ENCODE measurements at places on chromosomes 16 and 17.

- DNase-seq, result peak; percentile 41
These were observed 170.1 kb upstream of the CDH13 start for GRCh38 chr16:82456683-82457082.

- no peak for DNase-seq
These were observed 42.0 kb upstream of the KSR1 start for GRCh38 chr17:27414271-27414670.

GRCh38 chr16:81899601-81900000 lies 111.7 kb downstream of the SDR42E1 start:
- DNase-seq, result no peak

GRCh38 chr17:71511266-71511995 lies 609.4 kb upstream of the SOX9 start:
- no peak for DNase-seq

- no peak for DNase-seq
These were observed 9.5 kb downstream of the MYCBPAP start for GRCh38 chr17:50517504-50518383.

GRCh38 chr17:81267390-81268067 lies 27.6 kb downstream of the SLC38A10 start:
- DNase-seq, result no peak

DNA sequence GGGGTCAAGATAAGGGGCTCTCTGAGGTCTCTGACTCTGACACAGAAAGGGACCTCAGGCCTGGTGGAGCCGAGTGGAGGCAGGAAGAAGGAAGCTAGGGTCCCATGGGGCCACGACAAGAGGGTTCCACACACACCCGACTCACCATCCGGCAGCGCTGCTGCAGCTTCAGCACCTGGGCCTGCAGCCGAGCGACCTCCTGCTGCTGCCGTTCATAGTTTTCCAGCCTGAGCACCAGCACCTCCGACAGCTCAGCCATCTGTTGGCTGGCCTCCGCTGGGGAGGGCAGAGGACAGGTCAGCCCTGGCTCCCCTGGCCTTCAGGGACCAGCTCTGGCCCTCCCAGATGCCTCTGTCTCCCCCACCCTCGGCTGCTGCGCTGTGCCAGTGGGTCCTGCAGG lies 6.4 kb downstream of the HAP1 start:
- DNase-seq, result no peak

- DNase-seq, result no peak
These were observed 21.8 kb downstream of the ACSM1 start for GRCh38 chr16:20675488-20676267.

- DNase-seq, result no peak
These were observed 8.7 kb downstream of the DEF8 start for GRCh38 chr16:89957216-89957785.

DNA sequence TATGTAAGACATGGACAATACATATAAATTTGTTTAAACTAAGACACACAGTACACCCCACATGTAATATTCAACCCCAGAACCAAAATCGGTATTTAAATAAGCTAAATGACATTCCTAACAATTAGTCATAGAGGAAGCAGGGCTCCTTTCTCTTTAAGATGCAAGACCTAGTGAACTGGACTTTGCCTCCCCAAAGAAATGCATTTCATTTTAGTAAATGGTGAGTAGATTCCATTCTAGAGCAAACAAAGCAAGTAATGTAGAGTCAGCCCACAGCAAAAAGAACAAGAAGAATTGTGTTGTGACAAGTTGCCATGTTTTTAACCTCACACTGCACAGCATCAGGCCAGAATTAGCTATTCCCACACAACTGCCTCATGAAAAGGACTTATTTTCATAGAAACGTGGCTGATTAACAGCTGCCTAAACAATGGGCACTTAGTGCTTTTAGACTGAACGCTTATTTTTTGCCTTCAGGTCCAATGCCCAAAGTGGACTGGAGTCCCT lies 14.4 kb downstream of the DNAJC7 start:
- DNase-seq, result no peak

- no peak for DNase-seq
These were observed 9.6 kb upstream of the UBTF start for GRCh38 chr17:44229090-44229489.

DNA sequence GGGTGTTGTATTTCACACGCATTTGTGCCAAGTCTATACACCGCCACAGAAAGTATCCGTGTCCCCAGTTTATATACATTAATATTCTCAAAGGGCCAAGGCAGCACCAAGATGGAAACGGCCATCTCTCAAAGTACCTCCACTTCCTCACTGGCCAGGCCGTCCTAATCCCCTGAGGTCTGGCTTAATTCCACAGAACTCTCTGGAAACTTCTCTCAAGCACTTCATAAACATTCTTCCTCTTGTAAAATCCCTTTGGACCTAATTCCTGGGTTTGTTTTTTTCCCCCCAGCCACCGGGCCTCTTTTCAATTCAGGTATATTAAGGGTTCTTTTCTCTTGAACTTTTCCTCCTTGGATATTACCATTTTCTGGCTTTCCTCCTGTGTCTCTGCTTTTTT lies 5.1 kb upstream of the ERN1 start:
- DNase-seq, result no peak

GRCh38 chr16:59878479-59878878 lies 1144.4 kb upstream of the GOT2 start:
- no peak for DNase-seq

- DNase-seq, result peak; percentile 53
These were observed 100.1 kb upstream of the CHMP6 start for GRCh38 chr17:80891397-80892018.

DNA sequence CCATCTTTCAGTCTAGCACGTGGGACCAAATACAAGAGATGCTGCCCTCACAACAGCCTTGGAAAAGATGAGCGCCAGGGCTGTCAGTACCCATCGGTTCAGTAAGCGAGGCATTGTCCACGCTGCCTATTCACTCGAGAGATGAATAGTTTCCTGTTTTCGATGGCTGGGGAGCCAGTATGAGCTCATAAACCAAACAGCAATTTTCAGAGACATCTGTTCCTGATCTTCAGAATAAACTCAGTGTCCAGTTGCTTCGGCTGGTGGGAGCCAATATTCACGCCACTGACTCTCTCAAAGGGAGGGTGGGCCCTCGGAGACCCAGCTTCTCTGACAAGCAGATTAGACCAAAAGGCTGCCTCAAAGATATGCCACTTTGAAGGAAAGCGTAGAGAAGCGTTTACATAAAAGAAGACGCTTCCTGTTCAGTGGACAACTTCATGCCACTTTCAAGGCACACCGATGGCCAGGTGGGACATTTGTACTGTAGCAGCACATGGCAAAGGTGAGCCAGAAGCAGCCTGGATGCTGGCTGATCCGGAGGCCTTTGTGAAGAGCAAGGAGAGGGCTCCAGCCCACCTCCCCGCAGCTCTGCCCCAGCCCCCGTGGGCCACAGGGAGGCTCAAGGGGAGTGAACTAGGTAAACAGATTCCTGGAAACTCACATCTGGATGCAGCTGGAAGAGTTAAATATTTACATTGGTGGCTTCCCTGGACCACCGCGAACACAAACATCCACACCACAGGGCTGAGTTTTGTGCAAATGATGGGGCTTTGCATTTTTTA lies 6.0 kb downstream of the TIMM22 start:
- DNase-seq, result no peak

- DNase-seq, result no peak
These were observed 527 bp upstream of the MGAT5B start for GRCh38 chr17:76867578-76868175.

- DNase-seq, result no peak
These were observed 81.3 kb downstream of the RPGRIP1L start for GRCh38 chr16:53622315-53622714.

- DNase-seq, result no peak
These were observed 2.1 kb downstream of the FOXF1 start for GRCh38 chr16:86512301-86512859.

DNA sequence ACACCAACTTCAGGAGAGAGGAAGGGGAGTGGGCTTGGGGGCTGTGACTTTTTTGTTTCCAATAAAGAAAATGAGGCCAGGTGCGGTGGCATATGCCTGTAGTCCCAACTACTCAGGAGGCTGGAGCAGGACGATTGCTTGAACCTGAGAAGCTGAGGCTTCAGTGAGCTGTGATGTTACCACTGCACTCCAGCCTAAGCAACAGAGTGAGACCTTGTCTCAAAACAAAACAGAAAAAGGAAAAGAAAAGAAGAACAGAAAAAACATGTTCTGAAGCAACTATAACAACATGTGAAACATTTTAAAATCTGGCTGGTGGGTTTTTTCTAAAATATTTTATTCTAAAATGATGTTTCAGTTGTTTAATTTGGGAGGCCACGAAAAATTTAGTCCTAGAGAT lies 554.0 kb upstream of the ZFHX3 start:
- no peak for DNase-seq

- no peak for DNase-seq
These were observed 16.5 kb upstream of the ADGRG3 start for GRCh38 chr16:57651344-57652333.

DNA sequence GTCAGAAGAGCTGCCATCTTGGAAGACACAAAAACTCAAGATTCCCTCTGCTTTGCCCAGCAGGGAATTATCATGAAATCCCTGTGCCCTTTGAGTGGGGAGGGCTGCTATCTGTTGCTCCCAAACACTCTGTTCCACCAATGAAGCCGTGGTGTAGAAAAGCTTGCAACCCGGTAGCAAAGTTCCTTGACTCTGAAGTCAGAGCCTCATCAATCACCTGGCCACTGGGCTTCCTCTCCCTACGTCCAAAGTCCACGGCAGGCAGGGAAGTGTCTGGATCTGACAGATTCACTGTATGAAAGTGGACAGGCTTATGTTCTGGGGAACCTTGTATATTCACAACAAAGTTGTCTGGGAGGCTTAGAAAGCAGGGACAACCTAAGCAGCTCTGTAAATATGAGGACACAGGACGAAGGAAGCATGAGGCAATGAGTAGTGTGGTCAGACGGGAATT lies 343.3 kb downstream of the SLC39A11 start:
- DNase-seq, result no peak

GRCh38 chr16:17466876-17467275 lies 3.9 kb downstream of the XYLT1 start:
- no peak for DNase-seq

DNA sequence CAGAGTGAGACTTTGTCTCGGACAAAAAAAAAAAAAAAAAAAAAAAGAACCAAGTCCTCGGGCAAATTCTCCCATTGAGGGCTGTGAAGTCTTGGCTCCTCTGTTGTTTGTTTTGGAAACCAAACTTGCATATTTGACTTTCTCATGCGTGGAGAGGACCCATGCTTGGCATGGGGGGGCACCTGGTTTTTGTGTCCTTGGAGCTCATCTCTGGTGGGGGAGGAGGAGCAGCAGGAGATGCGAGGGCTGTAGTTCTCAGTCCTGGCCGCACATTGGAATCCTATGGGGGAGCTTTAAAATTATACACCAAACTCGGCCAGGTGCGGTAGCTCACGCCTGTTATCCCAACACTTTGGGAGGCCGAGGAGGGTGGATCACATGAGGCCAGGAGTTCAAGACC lies 74.5 kb downstream of the ABCC6 start:
- no peak for DNase-seq

GRCh38 chr17:34163646-34164045 lies 91.4 kb upstream of the CCL2 start:
- DNase-seq, result no peak

GRCh38 chr16:78607465-78607864 lies 508.0 kb downstream of the WWOX start:
- no peak for DNase-seq

GRCh38 chr17:75348386-75349012 lies 57.0 kb downstream of the GRB2 start:
- DNase-seq, result no peak

GRCh38 chr17:82187500-82187899 lies 25.1 kb downstream of the CCDC57 start:
- no peak for DNase-seq

GRCh38 chr17:17139972-17140589 lies 66.1 kb downstream of the PLD6 start:
- peak; percentile 27 for DNase-seq

DNA sequence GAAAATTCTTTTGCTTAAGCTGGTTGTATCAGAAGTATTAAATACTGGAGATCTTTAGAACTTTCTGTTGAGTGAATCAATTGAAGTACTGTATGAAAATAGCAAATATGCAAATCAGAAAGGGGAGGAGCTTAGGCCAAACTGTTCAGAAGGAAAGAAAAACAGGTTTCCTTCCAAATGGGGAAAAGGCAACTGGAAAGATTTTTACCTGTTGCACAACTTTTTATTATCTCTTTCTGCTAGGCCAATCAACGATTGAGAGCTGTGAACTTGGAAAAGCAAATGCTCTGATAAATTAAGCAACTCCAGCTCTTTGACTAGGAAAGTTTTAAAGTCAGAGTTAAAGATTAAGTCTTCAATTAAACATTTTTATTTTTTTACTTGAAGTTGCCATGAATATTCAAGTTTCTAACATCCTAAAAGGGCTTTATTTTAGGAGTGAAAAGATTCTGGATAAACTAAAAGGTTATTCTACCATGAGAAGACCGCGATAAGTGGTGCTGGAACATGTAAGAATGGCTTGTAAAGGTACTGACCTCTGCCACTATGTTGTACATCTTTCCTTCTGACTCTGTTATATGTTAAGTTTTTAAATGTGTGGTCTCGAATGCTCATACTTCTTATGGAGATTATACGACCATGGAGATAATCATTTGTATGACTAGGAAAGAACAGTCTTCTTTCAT lies 16.5 kb downstream of the DCUN1D3 start:
- no peak for DNase-seq

DNA sequence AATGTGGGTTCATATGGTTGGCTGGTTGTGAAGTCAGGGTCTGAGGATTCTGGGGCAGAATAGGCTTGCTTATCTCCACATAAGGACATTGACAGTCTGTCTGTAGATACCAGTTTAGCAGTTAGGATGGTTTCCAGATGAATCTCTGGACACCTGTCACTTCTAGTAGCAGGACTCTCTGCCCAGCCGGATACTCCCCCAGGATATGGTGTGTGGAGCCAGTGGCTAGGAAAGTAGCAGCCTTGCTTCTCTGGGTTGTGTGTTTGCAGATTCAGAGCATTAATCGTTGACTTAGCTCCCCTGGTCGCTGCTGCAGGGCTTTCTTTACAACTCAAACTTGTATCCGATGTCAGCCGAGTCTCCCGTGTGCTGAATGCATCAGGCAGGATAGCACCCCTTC lies 45.2 kb downstream of the CLEC16A start:
- no peak for DNase-seq

- DNase-seq, result no peak
These were observed 15.3 kb downstream of the TBCD start for GRCh38 chr17:82767041-82767754.

Measured in germinal center (tissue), 1 donor.